ENCODE measurements at places on chromosomes 2 and 18.

- no peak for DNase-seq
These were observed 14.0 kb downstream of the FTCDNL1 start for GRCh38 chr2:199836943-199837342.

GRCh38 chr18:12369211-12369610 lies 7.8 kb downstream of the AFG3L2 start:
- DNase-seq, result no peak

DNA sequence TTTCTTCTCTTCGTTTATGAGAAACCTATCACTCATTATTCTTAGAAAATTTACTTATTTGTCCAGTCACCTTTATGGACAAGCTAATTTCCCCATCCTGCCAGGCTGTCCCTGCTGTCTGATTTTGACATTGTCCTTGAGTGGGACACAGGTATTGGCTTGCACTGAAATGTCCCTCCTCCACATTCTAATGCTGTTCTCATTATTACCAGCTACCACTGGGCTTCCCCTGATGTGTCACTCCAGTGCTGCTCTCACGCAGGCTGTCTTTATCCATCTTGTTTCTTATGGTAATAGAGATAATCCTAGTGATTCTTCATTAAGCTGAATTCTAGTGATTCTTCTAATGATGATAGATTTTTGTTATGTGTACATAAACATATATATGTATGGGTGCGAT lies 48.1 kb upstream of the RBMS1 start:
- no peak for DNase-seq

- no peak for DNase-seq
These were observed 36.1 kb downstream of the DHRS9 start for GRCh38 chr2:169105476-169105875.

GRCh38 chr2:36710858-36711515 lies 14.5 kb downstream of the VIT start:
- no peak for DNase-seq

DNA sequence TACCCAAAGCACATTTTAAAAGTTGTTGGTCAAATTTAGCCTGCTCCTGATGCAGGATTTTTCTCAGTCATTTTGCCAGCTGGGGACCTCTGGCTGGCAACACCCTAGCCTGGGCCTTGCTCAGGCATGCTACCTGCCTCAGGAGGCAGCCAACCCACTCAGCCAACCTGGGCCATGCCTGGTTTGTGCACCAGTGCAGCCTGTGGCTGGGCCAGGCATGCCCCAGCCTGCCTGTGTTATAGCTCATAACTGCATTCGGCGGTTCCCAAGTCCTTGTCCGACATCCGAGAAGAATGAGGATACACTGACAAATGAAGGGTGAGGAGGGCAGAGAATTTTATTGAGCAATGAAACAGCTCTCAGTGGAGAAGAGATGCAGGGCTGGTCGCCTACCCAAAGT lies 608.0 kb downstream of the SUCLG1 start:
- no peak for DNase-seq

DNA sequence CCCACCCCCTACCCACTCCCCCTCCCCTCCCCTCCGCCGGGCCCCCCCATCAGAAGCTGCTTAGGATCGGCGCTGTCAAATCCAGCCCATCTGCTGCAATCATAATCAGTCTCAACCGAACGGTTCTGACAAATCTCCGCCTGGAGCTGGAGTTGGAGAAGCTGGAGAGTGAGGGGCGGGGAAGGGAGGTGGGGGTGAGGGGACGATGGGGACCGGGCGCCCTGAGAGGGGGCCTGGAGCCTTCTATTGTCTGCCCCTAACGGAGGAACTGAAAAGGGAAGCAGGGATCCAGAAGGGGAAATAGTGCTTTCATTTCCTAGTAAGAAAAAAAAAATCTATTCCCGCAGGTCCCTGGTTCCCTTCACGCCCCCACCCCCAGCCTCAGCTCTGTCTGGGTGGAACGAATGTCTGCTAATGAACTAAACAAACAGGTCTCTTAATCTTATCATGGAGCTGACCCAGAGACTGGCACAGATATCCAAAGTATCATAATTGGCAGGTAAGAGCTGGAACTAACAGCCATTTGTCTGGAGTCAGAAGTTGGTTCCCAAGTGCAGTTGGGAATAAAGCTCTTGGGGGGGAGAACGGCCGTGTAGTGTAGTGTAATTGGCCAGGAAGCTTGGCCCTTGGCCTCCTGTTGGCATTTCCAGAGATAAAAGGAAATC lies 301.2 kb downstream of the NCKAP5 start:
- DNase-seq, result no peak

DNA sequence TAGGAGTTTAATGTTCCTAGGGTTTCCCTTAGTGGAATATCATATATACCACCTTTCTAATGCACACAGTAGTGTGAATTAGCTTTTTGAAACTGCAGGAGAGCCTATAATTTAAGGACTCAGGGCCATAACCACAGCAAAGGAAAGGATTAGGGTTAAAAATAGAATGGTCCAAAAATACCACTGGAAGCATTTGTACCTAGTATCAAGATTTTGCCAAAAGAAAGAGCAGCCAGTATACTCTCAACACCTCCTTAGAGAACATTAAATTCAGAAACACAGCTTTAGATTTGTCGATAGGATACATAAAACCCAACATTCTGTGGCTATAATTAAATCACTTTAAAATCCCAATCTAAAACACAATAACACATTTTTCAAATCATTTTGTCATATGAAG lies 634.9 kb downstream of the EPHA4 start:
- no peak for DNase-seq

- no peak for DNase-seq
These were observed 44.3 kb downstream of the FEZ2 start for GRCh38 chr2:36553683-36554082.

DNA sequence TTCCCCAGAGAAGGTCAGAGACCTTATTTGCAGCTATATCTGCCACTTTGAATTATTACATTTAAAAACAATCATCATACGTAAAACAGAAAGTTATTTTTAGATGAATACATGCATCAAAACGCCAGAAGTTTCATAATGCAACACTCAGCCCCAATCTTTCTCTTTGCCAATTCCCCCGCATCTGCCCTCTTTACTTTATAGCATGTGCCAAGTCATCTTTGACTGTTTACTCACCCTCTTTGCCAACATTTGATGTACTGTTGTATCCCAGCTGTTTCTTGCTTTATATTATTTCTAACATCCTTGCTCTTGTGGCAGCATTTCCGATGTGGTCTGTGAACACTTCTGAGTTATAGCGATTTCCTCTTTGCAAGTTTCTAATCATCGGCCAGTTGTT lies 86.2 kb downstream of the CRIM1 start:
- DNase-seq, result no peak

DNA sequence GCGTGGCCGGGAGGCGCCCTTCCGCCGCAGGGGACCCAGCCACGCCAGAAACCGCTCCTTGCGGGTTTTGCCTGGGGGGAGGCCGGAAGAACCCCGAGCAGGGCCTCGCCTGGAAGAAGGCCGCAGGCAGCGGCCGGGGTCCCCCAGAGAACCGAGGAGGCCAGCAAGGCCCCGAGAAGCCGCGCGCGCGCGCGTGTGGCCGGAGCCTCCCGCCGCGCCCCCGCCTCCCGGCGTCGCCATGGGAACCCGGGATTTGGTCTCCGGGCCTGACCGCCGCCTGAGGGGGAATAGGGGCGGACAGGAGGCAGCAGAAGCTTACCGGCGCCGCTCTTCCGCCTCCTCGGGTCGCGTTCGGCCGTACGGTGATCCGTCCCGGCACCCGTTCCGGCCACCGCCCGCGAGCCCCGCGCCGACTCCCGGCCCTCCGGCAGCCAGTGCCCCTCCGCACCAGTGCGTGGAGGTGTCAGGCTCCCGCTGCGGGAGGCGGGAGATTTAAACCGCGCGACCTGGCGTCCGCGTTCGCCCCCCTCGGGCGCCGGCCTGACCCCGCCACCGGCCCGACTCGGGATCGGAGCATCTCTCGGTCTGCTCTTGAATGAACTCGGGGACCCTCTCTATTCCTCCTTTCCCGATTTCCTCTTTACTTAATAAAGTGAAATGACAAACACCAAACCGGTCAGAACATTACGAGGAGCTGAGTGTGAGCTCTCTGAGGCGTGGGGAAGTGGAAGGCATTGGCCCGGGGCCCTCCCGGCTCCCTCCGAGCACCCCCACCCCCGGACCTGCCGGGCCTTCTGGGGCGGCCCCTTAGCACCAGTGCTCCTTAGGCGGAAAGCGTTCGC lies at the start of gene ICA1L:
Gene ICA1L (minus strand): TSS at position 467 of the 842 bp plus-strand sequence. CDS start 42,757 bp downstream, outside the sequence.
- peak; percentile 50 for DNase-seq

- DNase-seq, result no peak
These were observed 147.6 kb upstream of the CCDC68 start for GRCh38 chr18:55106906-55107305.

GRCh38 chr18:46374850-46375249 lies 270.7 kb downstream of the HAUS1 start:
- DNase-seq, result no peak

DNA sequence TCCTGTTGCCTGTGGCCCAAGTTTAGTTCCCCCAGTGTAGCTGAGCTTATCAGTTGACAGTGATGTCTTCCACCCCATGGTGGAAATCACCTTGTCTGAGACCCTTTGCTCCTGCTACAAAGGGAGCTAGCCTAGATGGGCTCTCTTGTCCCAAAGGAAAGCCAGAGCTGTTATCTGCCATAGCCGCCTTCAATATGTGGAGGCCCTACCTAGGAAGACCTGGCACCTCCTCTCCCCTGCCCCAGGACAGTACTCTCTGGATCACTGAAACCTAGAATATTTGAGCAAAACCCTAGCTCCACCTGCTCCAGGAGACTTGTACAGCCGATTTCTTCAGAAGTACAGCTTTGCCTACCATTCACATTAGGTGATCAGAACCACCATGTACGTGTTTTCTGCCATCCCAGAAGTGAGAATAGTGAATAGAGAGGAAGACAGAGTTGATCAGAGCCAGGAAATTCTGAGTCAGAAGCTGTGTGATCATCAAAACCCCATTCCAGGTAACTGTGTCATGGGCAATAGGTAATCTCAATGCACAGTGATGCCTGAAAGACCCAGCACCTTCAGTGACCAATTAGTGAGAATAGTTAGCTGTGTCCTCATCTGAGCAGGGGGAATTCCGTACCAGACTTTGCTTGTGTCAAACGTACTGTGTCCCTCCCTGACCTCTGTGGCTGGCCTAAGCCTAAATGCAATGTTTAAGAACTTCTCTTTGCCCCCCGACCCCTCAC lies 138.4 kb upstream of the ALPP start:
- no peak for DNase-seq

- no peak for DNase-seq
These were observed 323.3 kb downstream of the TGIF1 start for GRCh38 chr18:3773303-3773702.

GRCh38 chr2:24853996-24854395 lies 60.8 kb downstream of the CENPO start:
- DNase-seq, result no peak

- DNase-seq, result no peak
These were observed 82.1 kb downstream of the HS6ST1 start for GRCh38 chr2:128236491-128237035.

DNA sequence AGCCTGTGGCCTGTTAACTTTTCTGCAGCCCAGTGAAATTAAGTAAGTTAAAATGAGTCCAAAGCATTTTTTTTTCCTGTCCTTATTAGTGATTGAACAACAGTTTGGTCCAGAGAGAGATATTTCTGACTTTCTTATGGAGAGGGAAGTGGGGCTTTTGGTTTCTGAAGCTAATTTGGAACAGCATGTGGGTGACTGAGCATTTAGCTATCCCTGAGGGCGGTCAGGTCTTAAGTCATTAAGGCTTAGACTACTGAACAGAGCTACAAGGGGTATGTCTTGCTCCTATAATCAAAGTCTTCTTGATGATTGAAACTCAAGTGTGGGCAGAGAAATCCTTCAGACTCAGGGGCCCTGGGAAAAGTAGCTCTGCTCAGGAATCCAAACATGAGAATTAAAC lies 14.0 kb downstream of the ARHGAP25 start:
- no peak for DNase-seq

- no peak for DNase-seq
These were observed 107.3 kb upstream of the MYCN start for GRCh38 chr2:15832849-15833680.

GRCh38 chr18:41594582-41594981 lies 360.5 kb upstream of the PIK3C3 start:
- no peak for DNase-seq

DNA sequence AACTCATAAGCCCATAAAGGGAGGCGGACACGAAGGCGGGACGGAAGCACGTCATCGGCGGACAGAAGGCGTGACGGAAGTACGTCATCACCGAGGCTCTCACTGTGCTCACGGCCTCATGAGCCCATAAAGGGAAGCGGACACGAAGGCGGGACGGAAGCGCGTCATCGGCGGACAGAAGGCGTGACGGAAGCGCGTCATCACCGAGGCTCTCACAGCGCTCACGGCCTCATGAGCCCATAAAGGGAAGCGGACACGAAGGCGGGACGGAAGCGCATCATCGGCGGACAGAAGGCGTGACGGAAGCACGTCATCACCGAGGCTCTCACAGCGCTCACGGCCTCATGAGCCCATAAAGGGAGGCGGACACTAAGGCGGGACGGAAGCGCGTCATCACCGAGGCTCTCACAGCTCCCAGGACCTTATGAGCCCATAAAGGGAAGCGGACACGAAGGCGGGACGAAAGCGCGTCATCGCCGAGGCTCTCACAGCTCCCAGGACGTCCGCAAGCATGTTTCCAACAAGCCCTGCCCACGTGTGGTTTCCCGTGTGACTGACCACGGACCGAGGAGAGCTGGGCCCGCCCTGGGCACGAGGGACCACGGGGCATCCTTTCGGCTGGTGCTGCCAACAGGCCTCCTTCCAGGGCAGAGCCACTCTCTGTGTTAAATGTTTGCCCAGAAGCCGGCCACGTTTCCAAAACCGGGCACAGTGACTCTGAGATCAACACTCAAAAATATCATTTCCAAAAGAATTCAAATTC lies 182.7 kb upstream of the SALL3 start:
- no peak for DNase-seq

DNA sequence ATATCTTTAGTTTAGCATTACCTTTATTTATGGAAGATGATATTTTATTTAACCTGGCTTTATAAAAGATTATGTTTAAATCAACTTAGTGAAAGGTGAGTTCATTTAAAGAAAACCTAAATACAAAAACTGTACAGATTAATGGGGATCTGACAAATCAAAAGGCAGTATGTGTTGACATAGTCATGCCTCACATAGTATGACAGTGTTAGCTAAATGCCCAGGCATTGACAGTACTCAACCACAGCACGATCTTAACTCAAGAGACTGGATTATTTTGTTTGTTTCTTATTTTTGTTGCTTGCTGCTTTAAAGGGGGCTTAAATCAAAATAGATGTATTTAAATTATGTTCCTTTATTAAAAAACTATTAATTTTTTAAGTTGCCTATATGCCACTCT lies 7.8 kb downstream of the DOK6 start:
- DNase-seq, result no peak

All from stimulated activated CD4-positive, alpha-beta T cell treated with anti-CD3 and anti-CD28 coated beads, Interleukin-4, amount 100 ng/mL, for 1 hour (primary cell).